Activated CD4-positive, alpha-beta memory T cell treated with anti-CD3 and anti-CD28 coated beads, Interleukin-2, amount 10 ng/mL, durations not matched to agents 7 days and 5 days (primary cell): ENCODE measurements at places on chromosomes 6 and 20. TPM values are rescaled to one million over a fixed set of nuclear protein-coding genes. Genes with fewer than 3 reads are reported as not detected.

DNA sequence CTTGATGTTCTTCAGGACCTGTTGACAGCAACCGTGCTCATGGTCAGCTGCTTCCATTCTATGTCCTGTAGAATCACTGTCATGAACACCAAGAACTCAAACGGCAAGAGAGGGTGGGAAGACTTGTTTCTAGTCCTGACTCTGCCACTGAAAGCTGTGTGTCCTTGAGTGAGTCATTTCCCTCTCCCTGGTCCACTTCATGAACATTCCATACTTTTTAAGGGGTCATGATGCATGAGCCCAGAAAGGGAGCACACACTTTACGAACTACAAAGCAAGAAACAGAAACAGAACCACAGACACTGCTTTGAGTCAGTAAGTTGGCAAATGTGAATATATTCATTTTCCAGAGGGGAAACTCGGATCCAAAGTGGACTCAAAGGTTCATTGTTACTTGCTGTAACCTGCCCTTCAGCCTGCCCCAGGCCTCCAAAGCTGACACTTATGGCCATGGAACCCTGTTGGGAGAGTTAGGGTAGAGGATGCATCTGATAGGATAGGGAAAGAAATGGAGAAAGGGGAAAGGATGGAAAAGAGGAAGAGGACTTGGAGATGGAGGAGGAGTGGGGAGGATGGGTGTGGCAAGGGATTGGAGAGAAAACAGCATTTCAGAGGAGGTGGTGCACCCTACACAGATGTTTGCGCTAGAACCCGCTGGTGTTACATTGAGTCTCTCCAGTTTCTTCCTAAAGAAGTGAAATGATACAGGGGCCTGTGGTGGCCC lies 129.8 kb downstream of the FOXO3 start:
- no peak for DNase-seq

DNA sequence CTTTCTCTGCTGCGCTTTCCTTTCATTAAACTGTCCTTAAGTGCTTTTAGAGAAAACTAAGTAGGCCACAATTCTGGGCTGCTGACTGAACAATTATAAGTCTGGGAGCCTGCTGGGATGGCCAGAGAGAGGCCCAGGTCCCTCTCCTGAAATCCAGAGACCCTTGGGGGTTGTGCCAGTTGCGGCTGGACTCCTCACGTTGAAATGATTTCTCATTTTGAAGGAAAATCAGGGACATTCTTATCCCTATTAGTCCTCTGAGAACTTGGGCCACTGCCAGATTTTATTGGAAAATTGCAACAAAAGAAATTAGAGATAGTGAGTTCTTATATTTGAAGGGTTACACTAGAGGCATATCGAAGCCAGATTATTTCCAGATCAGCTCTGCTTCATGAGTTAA lies 145.1 kb downstream of the CLIC5 start:
- DNase-seq: no peak

DNA sequence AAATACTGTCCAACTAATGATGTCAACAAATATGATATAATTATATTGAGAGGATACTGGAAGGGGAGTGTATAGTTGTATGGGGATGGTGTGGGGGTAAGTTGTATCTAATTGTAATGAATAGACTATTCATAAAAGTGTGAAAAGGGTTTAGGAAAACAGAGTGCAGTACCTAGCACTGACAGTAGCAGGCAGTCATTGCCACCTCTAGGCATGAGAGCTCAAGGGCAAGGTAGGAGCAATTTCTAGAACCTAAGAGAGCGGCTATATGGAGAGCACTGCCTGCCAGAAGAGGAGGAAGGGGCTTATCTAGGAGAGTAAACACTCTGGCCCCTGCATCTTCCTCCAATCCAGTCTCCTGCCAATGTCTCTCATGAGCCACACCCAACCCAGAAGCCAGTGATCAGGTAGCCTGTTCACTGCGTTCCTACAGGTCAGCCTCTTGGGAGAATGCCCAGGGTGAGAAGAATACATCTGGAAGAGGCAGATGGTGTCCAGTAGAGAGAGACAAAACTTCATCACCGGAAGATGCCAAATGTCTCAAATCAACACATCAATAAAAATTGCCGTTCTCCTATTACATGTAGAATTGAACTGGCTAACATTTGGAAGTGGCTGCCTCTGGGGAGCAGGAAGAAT lies 200.0 kb downstream of the LY86 start:
- peak; percentile 34 for DNase-seq

OR2H2 gene
- not detected for total RNA-seq

- no peak for DNase-seq
Measured at GRCh38 chr6:3019065-3019464, 19.4 kb downstream of the NQO2 start.

- DNase-seq: no peak
Measured at GRCh38 chr6:47375426-47375825, 65.7 kb upstream of the TNFRSF21 start.

- no peak for DNase-seq
Measured at GRCh38 chr6:20706939-20707485, 172.8 kb downstream of the CDKAL1 start.

- no peak for DNase-seq
Measured at GRCh38 chr6:52361414-52361944, 472 bp upstream of the PAQR8 start.
